Uterus (tissue), 4 donors: ENCODE measurements at places on chromosomes 5 and 9. TPM values are rescaled to one million over a fixed set of nuclear protein-coding genes. Genes with fewer than 3 reads are reported as not detected.

Gene CDX1
- 0.34 TPM for total RNA-seq

Gene TSC1
- 29.7 TPM for total RNA-seq

Gene PKD2L2
- total RNA-seq, result not detected

Gene WNT8A
- total RNA-seq, result not detected

Gene IL4
- total RNA-seq, result not detected

Gene ALDH7A1
- 5.9 TPM for total RNA-seq

Gene TTC16
- 12.6 TPM for total RNA-seq

Gene PLCXD3
- total RNA-seq, result 10.1 TPM

Gene FGF10
- 0.77 TPM for total RNA-seq

Gene PDCD1LG2
- total RNA-seq, result 0.77 TPM

Gene RAPGEF1
- total RNA-seq, result 73.7 TPM
